ENCODE measurements at places on chromosomes 6 and 20. TPM values are rescaled to one million over a fixed set of nuclear protein-coding genes. Genes with fewer than 3 reads are reported as not detected.

GRCh38 chr20:52614051-52614863 is 357.9 kb upstream of the TSHZ2 start:
- DNase-seq = no peak

- DNase-seq = no peak
These were observed 176.6 kb downstream of the ZDHHC14 start for GRCh38 chr6:157557559-157557958.

GRCh38 chr20:41038878-41039404 is 10.3 kb downstream of the TOP1 start:
- no peak for DNase-seq

DNA sequence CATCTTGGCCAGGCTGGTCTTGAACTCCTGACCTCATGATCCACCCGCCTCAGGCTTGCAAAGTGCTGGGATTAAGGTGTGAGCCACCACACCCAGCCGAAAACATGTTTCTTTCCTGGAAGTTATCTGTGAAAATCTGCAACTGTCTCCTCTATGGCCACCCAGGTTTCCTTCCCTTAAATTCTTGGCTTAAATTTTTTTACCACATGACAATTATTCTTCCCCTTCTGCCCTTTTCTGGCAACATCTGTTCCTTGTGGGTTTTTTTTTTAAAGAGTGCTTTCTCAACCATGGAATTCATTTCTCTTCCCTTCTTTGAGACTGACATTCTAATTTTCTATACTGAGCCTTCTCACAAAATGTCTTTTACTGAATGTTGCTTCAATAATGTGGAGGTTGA is 59.6 kb downstream of the DOK5 start:
- DNase-seq = no peak

- DNase-seq = peak; percentile 19
These were observed 31.0 kb upstream of the EZR start for GRCh38 chr6:158849899-158850806.

- DNase-seq = no peak
These were observed 90.4 kb downstream of the CARMIL1 start for GRCh38 chr6:25369433-25370177.

GRCh38 chr6:98828941-98829411 is 5.4 kb upstream of the POU3F2 start:
- no peak for DNase-seq

DNA sequence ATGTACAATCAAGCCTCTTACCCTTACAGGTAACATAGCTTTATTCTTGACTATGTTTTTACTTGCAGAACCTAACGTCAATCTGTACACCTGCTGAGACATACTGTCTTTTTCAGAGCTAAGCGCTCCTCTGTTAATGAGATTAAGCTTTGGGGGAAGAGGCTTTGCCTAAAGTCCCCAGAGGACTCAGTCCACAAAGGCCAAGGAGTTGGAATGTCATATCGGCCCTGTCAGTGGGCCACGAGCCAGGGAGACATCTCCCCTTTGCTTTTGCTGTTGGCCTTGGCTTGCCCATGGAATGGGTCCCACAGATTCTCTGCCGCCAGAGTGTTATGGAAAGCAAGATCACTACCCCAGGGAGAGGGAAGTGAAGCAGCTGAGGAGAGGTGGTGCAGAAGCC is 64.1 kb upstream of the SOX4 start:
- DNase-seq = no peak

DNA sequence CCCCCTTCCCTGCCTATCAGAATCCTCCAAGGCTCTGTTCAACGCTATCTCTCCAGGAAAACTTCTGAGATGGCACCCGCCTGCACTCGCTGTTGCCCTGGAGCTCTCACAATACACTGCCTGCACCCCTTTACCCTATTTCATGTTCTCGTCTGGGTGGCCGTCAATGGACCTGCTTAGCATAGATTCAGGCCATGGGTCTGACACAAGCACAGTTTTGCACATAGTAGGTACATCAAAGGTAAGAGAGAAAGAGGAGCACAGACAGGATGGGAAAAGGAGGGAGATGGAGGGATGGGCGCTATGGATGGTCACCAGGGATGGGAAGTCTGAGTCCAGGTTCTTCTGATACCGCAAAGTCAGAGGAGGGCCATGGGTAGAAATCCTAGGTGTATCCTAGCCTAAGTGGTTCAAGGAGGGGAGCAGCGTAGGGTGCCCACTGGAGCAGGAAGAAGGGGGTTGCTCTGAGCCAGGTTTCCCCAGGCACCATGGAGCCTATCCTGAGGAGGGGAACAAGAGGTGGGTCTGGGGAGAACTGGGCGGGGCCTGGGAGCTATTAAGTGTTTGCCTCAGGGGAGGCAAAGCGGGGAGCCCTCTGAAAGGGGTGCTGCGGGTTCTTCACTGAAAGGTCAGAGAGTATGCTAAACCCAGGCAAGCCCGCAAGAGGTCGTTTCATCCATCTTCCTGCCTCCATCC is 89.3 kb downstream of the MRPL14 start:
- DNase-seq = no peak

GRCh38 chr6:14305624-14306023 is 188.1 kb downstream of the CD83 start:
- no peak for DNase-seq

- no peak for DNase-seq
These were observed 560.7 kb upstream of the NOX3 start for GRCh38 chr6:156016186-156016976.

DNA sequence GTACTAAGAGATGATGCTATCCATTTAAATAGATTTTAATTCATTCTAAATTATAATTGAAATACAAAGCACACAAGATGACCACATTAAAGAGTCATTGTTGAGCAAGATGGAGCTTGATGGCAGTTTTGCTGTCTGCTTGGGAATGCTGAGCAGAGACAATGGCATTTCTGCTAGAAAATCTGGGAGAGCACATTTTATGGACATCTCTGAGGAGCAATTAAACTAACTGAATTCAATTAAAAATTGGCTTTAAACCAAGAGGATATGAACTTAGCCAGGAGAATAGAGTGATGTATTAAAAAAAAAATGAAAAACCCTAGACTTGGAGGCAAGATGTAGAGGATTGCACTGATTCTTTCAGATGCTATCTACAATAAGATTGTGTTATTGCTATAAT is 19.1 kb upstream of the ADGRB3 start:
- DNase-seq = no peak

GRCh38 chr6:42197555-42198362 is 3.0 kb upstream of the GUCA1B start:
- no peak for DNase-seq

DNA sequence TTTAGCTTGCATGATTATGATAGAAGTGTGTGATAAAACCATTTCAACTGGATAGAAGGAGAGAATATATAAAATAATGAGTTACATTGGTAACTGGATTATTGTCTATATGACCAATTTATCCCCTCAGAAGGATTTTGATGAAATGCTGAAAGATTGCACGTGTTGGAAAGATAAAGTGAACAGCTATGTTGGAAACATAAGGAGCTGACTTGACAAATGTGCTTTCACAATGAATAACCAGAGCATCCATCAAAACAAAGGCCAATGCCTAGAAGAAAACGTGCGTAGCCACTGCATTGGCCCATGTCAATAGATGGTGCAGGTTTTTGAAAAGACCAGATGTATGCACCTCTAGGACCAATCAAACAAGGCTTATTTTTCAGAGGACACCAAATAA is 168.8 kb downstream of the TMEM200A start:
- no peak for DNase-seq

- no peak for DNase-seq
These were observed 12.8 kb upstream of the PLCG1 start for GRCh38 chr20:41124451-41125094.

- no peak for DNase-seq
These were observed 374.1 kb upstream of the CITED2 start for GRCh38 chr6:139748353-139749146.

DNA sequence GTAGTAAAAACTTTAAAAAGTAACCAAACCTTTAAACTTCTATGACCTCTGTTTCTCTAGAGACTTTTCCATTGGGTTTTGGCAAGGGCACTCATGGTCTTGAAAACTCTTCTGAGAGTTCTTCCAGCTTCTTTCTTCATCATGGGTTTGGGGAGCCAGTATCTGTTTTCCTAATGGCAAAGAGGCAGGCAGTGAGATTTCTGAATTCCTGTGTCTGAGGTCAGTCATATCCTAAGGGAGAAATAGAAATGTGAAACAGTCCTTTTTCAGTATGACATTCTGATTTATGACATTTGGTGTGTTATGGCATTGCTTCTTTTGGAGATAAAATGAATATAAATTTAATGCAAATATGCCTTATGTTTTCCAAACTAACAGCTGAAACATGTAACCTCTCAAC is 518.5 kb upstream of the MARCKS start:
- DNase-seq = no peak

DNA sequence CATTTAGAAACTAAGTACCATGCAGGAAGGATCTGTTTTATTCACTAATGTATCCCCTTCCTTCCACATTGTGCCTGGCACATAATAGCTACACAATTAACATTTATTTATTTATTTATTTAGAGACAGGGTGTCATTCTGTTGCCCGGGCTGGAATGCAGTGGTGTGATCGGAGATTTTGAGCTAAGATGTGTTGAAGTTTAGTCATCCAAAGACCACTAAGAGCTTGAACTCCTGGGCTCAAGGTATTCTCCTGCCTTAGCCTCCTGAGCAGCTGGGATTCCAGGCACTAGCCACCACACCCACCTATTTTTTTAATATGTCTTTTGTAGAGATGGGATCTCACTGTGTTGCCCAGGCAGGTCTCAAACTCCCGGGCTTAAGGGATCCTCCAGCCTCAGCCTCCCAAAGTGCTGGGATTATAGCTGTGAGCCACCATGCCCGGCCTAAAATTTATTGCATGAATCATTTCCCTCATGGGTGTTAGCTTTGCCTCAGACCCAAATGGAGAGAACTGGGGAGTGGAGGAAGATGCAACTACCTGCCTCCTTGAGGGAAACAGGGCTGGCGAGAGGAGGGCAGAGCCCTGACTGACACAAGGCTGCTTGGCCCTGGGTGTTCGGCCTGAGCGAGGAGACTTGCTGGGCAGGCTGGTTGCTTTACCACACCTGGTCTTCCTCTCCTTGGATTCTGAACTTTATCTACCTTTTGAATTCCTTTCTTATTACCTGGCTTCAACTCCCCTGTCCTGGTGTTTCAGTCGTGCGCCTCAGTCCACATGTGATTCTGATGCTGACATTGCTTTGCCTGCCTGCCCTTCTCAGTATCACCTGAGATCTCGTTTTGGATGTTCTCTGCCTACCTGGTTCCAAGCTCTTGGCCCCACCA is 1.7 kb upstream of the DYNLT1 start:
- no peak for DNase-seq

- DNase-seq = no peak
These were observed 450.9 kb downstream of the GJA1 start for GRCh38 chr6:121886223-121886830.

DNA sequence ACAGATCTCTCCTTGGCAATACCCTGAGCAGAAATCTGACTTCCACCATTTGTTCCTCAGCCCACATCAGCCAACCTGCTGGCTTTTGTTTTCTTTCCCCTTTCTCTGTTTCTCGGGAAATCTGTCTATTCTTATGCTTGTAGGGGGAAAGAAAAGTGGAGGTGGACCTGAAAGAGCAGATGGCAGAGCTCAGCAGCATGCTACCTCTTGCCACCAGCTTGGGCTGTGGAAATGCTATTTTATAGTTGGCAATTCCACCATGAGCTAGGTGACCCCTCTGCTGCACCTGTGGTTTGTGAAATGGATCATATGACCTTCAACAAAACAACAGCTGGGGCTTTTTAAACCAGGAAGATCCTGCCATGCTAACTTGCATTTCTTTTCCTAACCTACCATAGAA is 6.8 kb upstream of the SPATS1 start:
- DNase-seq = no peak

GRCh38 chr6:34389034-34389433 is 3.4 kb downstream of the NUDT3 start:
- DNase-seq = no peak

DNA sequence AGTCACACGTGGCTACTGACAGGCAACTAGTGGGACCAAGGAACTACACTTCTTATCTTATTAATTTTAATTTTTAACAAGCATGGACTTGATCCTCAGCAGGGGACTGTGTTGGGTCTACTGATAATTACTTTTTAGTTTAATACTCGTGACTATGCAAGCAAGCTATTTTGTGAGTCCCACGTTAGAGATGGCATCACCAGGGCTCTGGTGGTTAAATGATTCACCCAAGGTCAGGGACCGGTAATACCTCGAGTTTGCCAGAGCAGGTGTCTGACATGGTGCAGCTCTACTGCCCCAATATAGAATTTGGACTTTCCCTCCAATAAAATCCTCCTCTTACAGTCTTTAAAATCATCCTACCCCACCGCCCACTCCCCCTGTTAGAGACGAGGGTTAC is 98.6 kb upstream of the RIN2 start:
- no peak for DNase-seq

DNA sequence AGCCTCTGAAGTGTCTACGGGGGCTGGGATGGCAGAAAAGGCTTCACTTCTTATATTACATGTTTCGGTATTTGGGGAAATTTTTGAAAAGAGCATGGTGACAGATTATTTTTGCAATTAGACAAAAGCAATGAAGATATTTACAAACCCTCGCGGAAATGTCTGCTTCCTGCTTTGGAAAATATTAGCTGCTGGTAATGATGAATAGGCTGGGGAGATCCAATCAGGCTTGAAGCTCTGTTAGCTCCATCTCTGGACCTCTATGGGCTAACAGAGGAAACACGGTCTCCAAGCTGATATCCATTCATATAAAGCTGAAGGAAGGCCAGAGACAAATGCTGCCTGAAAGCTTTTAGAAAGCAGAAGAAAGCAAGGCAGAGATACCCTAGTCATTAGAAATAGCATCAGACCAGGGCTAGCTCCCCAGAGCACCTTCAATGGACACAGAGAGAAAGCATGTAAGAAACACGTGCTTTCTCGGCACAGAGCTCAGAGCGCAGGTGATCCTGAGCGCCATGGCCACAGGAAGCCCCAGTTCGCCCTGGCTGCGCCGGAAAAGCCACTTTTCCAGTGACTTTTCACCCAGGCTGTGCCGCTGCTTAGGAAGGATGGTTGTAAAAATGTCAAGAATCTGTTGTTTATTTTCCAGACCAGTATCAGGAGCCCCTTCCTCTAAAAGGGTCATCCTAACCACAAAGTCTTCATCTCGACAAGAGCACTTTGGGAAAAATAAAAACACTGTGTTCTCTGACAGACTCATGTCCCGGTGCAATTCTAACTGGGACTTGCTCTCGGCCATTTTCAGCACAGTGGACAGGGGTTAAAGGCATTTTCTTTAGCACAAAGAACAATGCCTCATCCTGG is 68.5 kb upstream of the NFATC2 start:
- DNase-seq = no peak

- DNase-seq = no peak
These were observed 18.0 kb upstream of the SLCO4A1 start for GRCh38 chr20:62624325-62624690.

The MYLK2 gene
- 0.40 TPM for total RNA-seq

The TINAG gene
- not detected for total RNA-seq

The PPIL6 gene
- 0.49 TPM for total RNA-seq

The MAP1LC3A gene
- 22.0 TPM for total RNA-seq

The SH3BGRL2 gene
- total RNA-seq = 26.3 TPM

The EYA4 gene
- total RNA-seq = not detected

The IDH3B gene
- 121 TPM for total RNA-seq

The UNC5CL gene
- total RNA-seq = 0.07 TPM

The GSTA2 gene
- not detected for total RNA-seq

The TFAP2D gene
- not detected for total RNA-seq

The DEFB114 gene
- not detected for total RNA-seq

The ENPP1 gene
- 2.5 TPM for total RNA-seq

The HLA-DQB1 gene
- not detected for total RNA-seq

The FAM184A gene
- total RNA-seq = 0.26 TPM

The HMGCLL1 gene
- total RNA-seq = 0.07 TPM

The TREML2 gene
- not detected for total RNA-seq

The ADGRF1 gene
- total RNA-seq = not detected

The ZNF322 gene
- 15.6 TPM for total RNA-seq

The BPI gene
- not detected for total RNA-seq

The DSP gene
- total RNA-seq = 0.07 TPM

The SERPINB6 gene
- total RNA-seq = 112 TPM

The GPR6 gene
- total RNA-seq = not detected

The ZSCAN26 gene
- 8.9 TPM for total RNA-seq
